ENCODE measurements at places on chromosomes 16 and 17.

DNA sequence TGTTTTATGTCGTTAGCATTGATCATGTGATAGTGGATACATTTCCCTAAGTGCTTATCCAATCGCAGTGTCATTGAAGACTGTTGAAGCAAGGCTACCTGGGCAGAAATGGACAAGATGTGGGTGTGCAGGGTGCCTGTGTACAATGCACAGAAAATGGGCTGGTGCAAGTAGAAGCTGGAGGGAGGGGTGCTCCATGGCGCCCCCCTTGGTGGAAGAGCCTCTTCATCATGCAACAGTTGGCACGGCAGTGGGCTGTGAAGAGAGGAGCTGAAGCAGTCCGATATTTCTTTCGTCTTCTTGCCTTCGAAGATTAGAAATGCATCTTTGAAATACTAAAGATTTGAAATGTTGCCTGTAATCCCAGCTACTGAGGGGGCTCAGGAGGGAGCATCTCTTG lies 100.5 kb downstream of the PLCG2 start:
- no peak for DNase-seq

DNA sequence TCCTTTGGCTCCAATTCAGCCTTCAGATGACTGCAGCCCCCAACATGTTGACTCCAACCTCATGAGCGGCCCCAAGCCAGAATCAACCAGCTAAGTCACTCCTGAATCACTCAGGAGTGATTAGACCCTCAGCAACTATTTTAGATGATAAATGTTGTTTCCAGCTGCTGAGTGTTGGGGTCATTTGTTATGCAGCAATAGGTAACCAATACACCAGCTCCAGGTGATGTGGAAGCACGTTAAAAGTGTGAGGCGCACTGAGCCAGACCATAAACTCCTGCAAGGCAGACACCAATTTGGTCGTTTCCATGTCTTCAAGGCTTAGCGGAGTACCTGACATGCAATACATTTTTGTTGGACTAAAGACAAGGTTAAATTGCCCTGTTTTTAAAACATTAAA lies 17.5 kb downstream of the COQ7 start:
- DNase-seq = no peak

- no peak for DNase-seq
These were observed 27.5 kb downstream of the TEKT5 start for GRCh38 chr16:10667239-10667638.

- DNase-seq = no peak
These were observed 7.9 kb upstream of the RNF222 start for GRCh38 chr17:8405499-8406016.

DNA sequence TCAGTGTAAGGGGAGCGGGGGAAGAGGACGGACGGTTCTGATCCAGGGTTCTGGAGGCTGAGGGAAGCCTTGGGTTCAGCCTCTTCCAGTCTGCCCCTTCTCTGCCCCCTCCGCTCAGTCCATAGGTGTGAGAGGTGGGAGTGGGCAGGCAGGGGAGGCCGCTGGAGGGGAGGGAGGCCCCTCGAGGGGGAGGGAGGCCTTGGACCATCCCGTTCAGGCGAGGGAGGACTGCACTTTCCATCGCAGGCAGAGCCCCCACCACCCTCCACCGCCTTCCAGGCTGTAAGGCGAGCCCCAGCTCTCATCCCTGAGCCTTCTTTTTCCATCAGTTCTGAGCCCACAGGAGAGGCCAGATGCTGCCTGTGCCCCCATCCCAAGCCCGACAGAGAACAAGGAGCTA lies 4.2 kb upstream of the AXIN1 start:
- DNase-seq = no peak

DNA sequence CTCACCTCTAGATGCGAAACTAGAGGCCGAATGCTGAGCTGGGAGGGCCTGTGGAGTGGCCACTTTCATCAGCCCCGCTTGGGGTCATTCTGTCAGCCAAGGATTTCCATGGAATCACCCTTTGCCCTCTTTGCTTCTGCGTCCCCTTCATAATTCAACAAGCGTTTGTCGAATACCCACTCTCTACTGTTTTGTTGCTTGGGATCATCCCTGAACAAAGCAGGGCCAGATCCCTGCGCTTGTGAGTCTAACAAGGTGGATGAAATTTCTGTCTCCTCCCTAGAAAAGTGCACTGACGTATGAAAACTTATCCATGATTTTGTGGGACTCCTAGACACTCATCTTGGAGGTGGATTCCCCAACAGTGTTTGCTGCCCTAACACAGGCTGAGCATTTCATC lies 3.3 kb upstream of the SLC12A3 start:
- DNase-seq = no peak

DNA sequence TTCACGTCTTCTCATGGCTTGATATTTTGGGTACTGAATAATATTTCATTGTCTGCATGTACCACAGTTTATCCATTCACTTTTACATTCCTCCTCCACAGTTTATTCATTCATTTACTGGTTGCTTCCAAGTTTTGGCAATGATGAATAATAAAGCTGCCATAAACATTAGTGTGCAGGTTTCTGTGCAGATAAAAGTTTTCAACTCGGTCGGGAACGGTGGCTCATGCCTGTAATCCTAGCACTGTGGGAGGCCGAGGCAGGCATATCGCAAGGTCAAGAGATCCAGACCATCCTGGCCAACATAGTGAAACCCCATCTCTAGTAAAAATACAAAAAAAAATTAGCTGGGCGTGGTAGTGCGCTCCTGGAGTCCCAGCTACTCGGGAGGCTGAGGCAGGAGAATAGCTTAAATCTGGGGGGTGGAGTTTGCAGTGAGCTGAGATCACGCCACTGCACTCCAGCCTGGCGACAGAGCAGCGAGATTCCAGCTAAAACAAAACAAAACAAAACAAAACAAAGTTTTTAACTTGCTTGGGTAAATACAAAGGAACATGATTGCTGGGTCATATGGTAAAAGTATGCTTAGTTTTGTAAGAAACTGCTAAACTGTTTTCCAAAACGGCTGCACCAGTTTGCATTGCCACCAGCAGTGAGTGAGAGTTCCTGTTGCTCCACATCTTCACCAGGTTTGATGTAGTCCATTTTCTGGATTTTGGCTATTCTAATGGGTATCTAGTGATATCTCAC lies 89.5 kb downstream of the WWP2 start:
- no peak for DNase-seq

GRCh38 chr16:12260647-12261262 lies 284.2 kb downstream of the SNX29 start:
- no peak for DNase-seq

DNA sequence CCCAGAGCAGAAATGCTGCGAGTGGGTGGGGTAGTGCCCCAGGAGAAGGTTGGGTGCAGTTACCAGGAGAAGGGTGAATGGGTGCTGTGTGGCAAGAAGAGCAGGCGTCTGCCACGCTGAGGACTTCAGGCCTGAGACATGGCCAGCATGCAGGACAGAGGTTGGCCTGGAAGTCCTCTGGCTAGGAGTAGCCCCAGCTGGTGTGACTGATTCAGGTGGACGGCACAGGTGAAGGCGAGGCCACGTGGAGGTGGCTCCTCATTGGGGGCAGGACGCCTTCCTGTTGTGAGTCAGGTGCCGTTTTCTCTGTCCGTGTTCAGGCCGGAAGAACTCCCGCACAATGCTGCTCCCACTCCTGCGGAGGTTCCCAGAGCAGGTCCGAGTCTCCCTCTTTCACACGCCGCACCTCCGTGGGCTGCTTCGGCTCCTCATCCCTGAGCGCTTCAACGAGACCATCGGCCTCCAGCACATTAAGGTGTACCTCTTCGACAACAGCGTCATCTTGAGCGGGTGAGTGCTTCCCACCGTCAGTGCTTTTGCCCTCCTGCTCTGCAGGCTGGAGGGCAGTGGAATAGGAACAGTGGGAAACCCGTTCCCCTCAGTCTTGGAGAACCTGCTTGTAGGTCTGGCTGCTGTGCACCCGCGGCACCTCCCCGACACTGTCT lies 20.7 kb downstream of the PGS1 start:
- DNase-seq = no peak

DNA sequence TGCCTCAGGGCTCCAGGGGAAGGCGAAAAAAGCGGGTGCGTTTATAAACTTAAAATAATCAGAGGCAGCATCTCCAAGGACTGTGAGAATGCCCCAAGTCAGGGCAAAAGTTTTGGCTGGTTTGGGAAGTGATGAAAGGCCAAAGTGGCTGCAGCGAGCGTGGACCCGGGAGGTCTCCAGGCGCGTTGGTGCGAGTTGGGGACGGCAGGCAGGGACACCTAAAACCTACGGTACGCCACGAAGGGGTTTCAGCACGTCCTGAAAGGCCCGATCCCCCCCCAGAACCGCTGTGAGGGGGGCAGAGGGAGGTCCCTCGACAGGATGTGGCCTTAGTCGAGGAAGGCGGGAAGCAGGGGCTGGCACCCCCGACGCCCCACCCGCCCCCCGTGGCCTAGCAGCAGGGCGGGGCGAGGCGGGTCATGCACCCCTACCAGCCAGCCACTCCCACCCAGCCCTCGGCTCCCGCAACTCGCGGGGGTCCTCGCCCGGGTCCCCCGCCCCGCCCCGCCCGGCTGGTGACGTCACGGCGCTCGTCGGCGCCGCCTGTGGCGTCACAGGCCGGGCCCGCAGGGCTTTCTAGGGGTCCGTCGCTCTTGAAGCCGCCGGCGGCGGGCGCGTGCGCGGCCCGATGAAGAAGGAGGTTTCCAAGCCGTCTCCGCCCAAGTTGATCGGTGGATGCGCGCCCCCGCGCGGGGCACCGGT lies at the start of gene MYCBPAP:
MYCBPAP (plus strand) TSS at position 569 of the 702 bp plus-strand sequence. CDS start 236 bp downstream, outside the sequence.
- peak; percentile 34 for DNase-seq

- no peak for DNase-seq
These were observed 15.3 kb downstream of the CCL11 start for GRCh38 chr17:34300652-34301370.

- no peak for DNase-seq
These were observed 679.8 kb upstream of the KIF2B start for GRCh38 chr17:53142890-53143289.

DNA sequence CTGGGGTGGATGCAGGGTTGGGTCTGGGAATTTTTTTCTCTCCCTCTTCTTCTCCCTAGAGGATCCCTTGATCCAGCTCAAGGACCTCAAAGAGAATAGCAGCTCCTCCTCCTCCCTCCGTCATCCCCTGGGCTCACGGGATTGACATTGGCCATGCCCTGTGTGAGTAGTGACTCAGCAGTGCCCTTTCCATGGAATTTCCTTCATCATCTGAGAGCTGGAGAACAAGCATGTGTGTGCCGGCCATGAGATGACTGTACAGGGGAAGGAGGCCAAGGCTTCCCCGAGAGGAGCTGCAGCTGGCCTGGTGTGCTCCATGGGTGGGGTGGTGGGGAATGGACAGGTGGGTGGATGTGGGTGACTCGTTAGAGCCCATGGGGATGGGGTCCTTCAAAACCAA lies 8.9 kb upstream of the WSCD1 start:
- DNase-seq = no peak

DNA sequence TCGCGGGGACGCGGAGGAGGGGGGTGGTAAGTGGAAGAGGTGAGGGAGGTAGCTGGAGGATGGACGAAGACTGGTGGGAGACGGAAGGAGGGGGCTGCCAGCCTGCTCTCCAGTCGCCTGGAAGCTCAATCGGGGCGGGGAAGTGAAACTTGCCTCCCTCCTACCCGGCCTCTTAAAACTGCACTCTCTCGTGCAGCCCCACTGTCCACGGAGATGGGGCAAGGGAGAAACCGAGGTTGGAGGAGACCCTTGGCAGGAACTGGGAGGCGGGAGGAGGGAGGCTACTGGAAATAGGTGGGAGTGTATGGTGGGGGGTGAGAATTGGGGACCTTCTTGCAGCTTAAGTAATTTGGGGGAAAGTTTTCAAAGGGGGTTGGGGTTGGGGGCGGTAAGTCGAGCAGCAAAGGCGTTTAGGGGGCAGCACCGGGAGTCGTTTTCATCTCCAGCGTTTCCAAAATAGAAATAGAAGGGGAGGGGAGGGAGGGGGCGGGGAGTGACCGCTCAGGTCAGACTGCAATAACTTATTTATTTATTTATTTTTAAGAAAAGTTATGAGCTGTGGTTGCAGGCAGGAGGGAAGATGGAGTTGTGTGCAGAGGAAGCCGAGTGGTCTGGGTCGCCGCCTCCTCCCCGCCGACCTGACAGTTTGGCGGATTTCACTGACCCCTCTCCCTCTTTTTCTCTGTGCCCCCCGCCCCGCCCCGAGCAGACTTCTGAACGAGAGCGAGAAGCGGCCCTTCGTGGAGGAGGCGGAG lies 1.4 kb downstream of the SOX9 start:
- no peak for DNase-seq

DNA sequence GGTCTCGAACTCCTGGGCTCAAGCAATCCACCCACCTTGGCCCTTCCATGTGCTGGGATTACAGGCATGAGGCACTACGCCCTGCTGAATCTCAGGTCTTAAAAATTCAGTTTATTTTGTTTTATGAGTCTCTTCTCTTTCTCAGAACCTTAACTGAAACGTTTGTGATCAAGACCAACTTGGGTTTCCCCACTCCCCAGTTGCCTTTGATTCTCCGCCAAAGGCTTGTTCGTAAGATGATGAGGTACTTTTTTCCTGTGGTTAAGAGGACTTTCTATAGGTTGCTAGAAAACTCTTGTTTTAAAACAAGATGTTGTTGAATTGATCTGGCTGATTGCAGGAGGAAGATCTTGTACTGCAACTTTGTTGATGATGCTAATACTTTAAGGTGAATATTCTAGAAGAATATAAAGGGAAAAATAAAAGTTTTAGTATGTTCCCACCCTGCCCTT lies 11.7 kb downstream of the ABCC1 start:
- DNase-seq = peak; percentile 37

DNA sequence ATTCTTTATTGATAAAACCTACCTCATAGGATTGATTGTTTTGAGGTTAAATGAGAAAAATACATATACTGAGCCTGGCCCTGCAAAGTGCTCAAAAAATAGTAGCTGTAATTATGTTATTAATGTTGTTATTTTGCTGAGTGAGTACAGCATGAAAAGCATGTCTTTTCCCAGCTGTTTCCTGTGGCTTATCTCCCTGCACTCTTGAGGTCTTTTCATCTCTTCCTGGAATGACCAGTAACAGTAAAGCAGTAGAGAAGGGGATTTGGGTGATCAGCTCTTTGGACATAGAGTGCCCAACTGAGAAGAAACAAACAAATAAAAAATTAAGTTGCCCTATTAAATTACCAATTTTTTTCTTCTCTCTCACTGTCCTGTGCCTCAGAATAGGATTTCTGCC lies 53.7 kb downstream of the NFAT5 start:
- no peak for DNase-seq

DNA sequence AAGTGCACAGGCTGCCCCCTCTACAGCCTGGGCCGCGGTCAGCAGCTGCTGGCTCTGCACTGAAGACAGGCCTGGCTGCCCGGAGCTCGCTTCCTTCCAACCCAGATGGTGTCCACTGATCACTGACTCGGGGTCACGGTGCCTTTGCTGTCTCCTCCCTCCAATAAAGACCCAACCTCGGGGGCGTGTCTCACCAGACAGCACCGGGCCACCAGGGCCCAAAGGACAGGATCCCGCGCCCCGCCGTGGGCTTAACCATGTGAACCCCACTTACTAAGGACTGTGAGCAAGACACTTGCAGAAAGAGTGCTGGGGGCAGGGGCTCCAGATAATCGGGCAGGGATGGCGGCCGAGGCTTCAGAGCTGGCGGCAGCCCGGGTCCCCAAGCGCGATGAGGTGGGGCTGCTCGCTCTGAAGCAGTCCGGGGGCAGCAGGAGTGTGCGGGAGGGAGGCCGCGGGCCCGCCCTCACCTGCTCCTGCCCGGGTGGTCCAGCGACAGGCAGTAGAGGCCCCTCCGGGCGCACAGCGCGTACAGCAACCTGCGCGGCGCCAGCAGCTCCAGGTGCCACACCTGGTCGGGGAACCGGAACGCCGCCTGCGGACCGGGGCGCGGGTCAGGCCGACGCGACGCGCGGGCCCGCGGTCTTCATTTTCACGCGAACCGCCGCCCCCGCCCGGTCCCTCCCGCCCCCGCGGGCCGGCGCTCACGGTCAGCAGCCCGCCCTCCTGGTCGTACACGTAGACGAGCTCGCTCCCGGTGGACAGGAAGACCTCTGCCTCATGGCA lies 502 bp downstream of the FAAP100 start:
- peak; percentile 9 for DNase-seq

All from stimulated activated CD8-positive, alpha-beta memory T cell treated with anti-CD3 and anti-CD28 coated beads, Interleukin-2, amount 100 ng/mL, for 1 hour (primary cell).